ENCODE measurements at places on chromosomes 7 and 10. TPM values are rescaled to one million over a fixed set of nuclear protein-coding genes. Genes with fewer than 3 reads are reported as not detected.

The TWIST1 gene
- total RNA-seq, result 34.4 TPM

The TFR2 gene
- total RNA-seq, result 0.44 TPM

The MRLN gene
- not detected for total RNA-seq

The SH3PXD2A gene
- 58.6 TPM for total RNA-seq

The UTF1 gene
- total RNA-seq, result not detected

The FFAR4 gene
- total RNA-seq, result not detected

The GPR146 gene
- 0.14 TPM for total RNA-seq

The TMEM209 gene
- 32.0 TPM for total RNA-seq

The CYP2C19 gene
- total RNA-seq, result not detected

The PIK3CG gene
- 0.66 TPM for total RNA-seq

The SMKR1 gene
- total RNA-seq, result 0.66 TPM

The PDZD7 gene
- 0.57 TPM for total RNA-seq

The FAM20C gene
- 86.5 TPM for total RNA-seq

The ADAM8 gene
- total RNA-seq, result 2.6 TPM

The SMARCD3 gene
- 30.2 TPM for total RNA-seq

The HOXA5 gene
- under 0.01 TPM for total RNA-seq

The POLR2J2 gene
- 7.7 TPM for total RNA-seq

The ADIRF gene
- 1.0 TPM for total RNA-seq

The NRAP gene
- not detected for total RNA-seq

The TSPAN12 gene
- total RNA-seq, result 0.44 TPM

The MACROH2A2 gene
- total RNA-seq, result 1.3 TPM

The RBP3 gene
- total RNA-seq, result under 0.01 TPM

The GCK gene
- total RNA-seq, result not detected

The PLCE1 gene
- total RNA-seq, result 0.29 TPM

The PAX4 gene
- not detected for total RNA-seq

The EBLN1 gene
- total RNA-seq, result not detected

The AKR1C1 gene
- 14.4 TPM for total RNA-seq

The ASAH2B gene
- 5.9 TPM for total RNA-seq

The NUPR2 gene
- not detected for total RNA-seq

The KCP gene
- total RNA-seq, result 0.44 TPM

The NEURL1 gene
- 1.5 TPM for total RNA-seq

The HTRA1 gene
- 14.0 TPM for total RNA-seq

The ANK3 gene
- total RNA-seq, result 6.6 TPM

The ITPRID1 gene
- not detected for total RNA-seq

The LFNG gene
- 0.88 TPM for total RNA-seq

The C10orf53 gene
- not detected for total RNA-seq

The FAM241B gene
- not detected for total RNA-seq

The GRID1 gene
- total RNA-seq, result 0.29 TPM

The PRKAR2B gene
- 9.6 TPM for total RNA-seq

The NPC1L1 gene
- not detected for total RNA-seq

The GIMAP1 gene
- total RNA-seq, result not detected

The OR6B1 gene
- not detected for total RNA-seq

The CTAGE6 gene
- 0.22 TPM for total RNA-seq

The NUTM2E gene
- not detected for total RNA-seq

The LIPM gene
- not detected for total RNA-seq

The PRF1 gene
- total RNA-seq, result not detected

The ZNF488 gene
- not detected for total RNA-seq

The ATG9B gene
- total RNA-seq, result not detected

The OGDHL gene
- 0.14 TPM for total RNA-seq

All from placental pericyte (primary cell).